ENCODE measurements at places on chromosomes 1 and 21.

GRCh38 chr1:160116283-160117147 lies 956 bp downstream of the ATP1A2 start:
- DNase-seq: no peak

- DNase-seq: no peak
These were observed 12.3 kb upstream of the RGS4 start for GRCh38 chr1:163056831-163057230.

DNA sequence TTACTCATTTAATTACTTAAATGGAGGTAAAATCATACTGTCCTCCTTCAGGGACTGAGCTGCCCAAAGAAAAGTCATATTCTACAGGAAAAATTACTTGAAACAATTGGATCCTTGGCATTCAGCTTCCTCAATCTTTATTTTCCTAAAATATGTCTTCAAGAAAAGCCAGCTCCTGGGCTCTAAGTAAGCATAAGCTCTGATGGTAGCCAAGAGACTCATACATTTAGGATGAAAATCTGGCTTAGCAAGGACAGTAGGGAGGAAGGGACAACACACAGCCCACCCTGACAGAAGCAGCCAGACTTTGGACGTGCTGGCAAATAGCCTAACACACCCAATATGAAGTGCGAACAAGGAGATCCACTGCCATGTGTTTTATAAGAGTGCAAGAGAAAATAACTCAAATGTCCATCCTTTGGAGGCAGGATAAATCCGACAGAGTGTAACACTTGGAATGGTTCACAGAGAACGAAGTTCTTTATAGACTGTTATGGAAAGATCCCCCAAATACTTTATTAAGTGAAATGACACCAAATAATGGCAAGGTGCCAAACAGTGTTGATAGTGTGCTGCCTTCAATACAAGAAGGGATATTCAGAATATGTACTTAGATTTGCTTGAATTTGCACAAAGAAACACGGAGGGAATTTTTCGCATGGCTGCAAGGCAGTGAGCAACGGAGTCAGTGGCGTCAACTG lies 14.1 kb downstream of the CAPN8 start:
- no peak for DNase-seq

DNA sequence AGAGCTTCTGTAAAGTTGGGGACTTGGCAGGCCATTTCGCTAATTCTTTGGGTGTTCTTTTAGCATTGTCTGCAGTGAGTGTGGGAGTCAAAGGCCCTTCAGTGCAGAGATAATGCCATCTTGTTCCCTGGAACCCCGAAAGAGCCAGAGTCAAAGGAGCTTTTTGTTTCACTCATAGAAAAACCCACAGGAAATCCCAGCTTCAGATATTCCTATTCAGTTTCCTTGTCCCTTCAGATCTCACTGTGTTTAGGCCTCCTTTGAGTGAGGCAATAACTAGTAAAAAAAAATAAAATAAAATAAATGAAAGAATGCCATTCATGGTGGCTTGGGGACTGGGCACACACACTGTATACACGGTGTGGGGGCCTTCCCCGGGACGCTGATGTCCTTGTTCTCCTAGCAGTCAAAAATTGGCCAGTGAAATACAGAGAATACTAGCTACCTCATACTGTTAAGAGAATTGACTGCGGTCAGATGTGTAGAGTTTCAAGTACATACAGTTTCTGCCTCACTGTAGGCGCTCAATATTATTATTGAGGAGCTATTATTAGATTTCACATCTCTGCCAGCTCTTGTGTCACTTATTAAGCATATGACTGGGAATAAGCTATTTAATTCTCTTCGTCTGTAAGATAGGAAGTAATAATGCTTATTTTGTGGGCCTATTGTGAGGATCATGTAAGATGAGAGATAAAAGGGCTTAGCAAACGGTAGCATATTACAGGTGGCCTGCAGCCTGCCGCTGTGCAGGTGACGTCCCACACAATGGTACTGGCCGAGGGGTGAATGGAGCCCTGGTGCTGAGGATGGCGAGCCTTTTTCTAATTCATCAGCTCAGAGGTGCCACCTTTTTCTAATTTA lies 16.7 kb downstream of the DISC1 start:
- no peak for DNase-seq

- DNase-seq: no peak
These were observed 83.9 kb downstream of the PCNX2 start for GRCh38 chr1:233211595-233211994.

DNA sequence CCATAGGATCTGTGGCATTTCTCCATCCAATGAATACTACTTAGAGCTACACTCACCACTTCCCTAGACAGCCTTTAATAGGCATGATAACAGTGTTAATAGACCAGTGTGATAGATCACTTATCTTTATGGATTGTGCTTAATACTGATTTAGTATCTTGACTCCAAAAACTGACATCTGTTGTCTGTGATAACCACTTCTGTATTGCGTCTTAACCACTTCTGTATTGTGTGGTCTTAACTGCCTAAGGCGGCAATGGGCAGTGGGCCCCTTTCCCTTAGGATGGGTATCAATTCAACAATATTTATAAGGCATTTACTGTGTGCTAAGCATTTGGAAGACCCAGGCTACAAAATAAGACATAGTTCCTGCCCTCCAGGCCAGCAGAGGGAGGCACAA lies 32.0 kb upstream of the RCAN3 start:
- DNase-seq: no peak

GRCh38 chr21:27825035-27825434 lies 858.1 kb upstream of the ADAMTS5 start:
- DNase-seq: no peak

- no peak for DNase-seq
These were observed 1.1 kb downstream of the DFFB start for GRCh38 chr1:3858231-3858981.

DNA sequence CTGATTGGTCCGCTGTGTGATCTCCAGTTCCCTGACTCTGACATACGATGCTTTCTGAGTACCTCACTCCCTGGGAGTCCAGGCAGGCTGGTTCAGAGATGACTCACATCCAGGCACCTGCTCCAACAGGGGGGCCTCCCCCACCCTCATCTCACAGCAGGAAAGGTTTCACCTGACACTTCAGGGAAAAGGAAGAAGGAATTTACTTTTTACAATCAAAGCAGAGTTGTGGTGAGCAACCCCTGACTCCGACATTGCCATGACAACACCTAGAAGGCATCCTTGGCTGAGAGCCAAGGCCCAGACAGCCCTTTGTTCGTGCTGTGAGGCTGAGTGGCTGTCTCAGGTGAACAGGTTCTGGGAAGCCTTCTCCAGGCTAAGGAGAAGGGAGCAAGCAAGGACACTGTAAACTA lies 164.6 kb upstream of the GJB5 start:
- DNase-seq: peak; percentile 59

- no peak for DNase-seq
These were observed 95.5 kb upstream of the DPT start for GRCh38 chr1:168824418-168825065.

Data from kidney epithelial cell (primary cell).